ENCODE measurements at places on chromosomes 16 and 17.

GRCh38 chr16:29784157-29784556, 6.1 kb downstream of the ZG16 start:
- no peak for DNase-seq

- no peak for DNase-seq
Measured at GRCh38 chr16:85296859-85297660, 184.8 kb upstream of the CIBAR2 start.

- DNase-seq: no peak
Measured at GRCh38 chr16:88287219-88287618, 95.5 kb upstream of the ZNF469 start.

GRCh38 chr17:6109536-6109935, 39.4 kb downstream of the WSCD1 start:
- no peak for DNase-seq

GRCh38 chr17:58722274-58722673, 29.9 kb downstream of the RAD51C start:
- DNase-seq: no peak

- no peak for DNase-seq
Measured at GRCh38 chr16:3610698-3611145, 684 bp downstream of the SLX4 start.

DNA sequence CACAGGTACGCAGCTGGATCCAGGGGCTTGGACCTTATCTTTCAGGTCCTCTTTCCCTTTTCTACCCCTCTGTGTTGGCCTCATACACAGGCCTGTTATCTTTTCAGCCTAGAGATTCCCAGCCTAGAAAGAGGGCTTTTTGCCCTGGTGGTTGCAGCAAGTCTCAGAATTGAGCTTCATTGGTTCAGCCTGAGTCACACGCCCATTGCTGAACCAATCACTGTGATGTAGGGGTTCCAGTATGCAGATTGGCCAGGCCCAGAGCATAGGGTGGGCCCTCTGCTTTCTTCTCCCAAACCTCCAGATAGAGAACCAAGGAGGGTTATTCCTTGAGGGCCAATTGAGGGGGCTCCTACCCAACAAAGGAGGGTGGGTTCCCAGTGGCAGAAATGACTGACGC, 32.8 kb downstream of the GPT2 start:
- no peak for DNase-seq

DNA sequence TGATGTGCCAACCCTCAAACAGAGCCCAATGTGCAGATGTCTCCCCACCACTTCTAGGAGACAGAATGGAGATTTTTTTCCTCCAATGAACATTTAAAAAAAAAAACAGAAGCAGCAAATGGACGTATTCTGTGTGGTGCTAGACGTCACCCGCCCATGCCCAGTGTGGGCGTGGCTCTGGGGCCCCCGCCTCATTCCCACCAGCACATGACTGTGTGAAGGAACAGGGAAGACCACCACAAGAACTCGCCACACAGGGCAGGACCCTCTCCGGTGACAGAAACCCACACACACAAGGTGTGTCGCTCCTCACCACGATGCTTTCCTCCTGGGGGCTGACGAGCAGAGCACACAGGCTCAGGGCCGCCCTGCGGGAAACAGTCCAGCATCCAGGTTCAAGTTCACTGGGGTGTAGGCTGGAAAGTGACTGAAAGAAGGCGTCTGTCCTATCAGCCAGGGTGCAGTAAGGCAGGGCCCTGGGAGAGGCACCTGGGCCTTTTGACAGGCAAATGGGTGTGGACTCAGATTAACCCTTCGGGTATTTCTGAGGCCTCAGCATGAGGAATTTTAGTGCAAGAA, 53.5 kb downstream of the KLHDC4 start:
- DNase-seq: no peak

- no peak for DNase-seq
Measured at GRCh38 chr16:89956505-89957215, 8.1 kb downstream of the DEF8 start.

- DNase-seq: no peak
Measured at GRCh38 chr16:83215406-83216001, 588.7 kb downstream of the CDH13 start.

DNA sequence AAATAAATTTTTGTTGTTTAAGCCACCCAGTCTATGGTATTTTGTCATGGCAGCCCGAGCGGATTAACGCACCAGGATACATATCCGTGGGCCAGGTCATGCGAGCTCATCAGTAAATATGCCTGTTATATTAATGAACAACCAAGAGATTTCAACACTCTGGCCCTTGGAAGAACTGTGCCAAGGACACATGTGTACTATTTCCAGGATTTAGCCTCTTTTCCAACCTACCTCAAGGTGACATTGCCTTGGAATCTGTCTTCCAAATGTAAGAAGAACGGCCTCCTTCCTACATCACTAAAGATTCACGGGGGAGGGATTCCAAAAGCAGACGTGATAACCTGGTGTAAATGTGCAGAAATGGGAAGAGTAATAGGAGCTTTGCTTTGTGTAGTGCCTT, 72.8 kb upstream of the DYNLRB2 start:
- DNase-seq: no peak

GRCh38 chr16:75152635-75153034, 4.3 kb downstream of the ZFP1 start:
- DNase-seq: no peak

GRCh38 chr16:87100306-87101058, 216.7 kb downstream of the C16orf95 start:
- DNase-seq: no peak

DNA sequence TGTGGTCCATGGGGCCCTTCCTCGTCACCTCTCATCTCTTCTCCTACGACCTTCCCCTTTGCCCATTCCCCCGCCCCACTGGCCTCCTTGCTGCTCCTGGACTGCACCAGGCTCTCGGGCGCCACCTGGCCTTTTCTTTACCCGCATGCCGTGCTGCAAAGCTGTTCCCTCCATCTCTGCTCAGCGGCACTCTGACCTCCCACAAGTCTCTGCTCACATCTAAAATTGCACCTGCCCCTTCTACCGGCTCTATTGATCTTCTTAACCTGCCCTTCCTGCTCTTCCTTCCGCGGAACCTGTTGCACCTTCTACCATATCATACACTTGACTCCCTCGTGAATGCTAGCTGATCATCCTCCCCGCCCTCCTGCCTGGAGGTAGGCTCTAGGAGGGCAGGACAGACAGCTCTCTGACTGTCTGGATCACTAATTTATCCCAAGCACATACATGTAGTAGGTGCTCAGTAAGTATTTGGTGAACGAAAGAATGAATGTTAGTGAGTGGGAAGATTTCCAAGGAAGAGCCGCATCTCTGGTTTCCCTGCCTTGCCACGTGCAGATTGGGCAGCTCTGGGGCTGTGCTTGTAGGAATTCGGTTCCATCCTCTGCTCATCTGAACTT, 17.3 kb downstream of the DNAH17 start:
- no peak for DNase-seq

- DNase-seq: no peak
Measured at GRCh38 chr17:78674595-78675315, 97.6 kb upstream of the DNAH17 start.

GRCh38 chr16:13793841-13794409, 126.0 kb upstream of the ERCC4 start:
- no peak for DNase-seq

DNA sequence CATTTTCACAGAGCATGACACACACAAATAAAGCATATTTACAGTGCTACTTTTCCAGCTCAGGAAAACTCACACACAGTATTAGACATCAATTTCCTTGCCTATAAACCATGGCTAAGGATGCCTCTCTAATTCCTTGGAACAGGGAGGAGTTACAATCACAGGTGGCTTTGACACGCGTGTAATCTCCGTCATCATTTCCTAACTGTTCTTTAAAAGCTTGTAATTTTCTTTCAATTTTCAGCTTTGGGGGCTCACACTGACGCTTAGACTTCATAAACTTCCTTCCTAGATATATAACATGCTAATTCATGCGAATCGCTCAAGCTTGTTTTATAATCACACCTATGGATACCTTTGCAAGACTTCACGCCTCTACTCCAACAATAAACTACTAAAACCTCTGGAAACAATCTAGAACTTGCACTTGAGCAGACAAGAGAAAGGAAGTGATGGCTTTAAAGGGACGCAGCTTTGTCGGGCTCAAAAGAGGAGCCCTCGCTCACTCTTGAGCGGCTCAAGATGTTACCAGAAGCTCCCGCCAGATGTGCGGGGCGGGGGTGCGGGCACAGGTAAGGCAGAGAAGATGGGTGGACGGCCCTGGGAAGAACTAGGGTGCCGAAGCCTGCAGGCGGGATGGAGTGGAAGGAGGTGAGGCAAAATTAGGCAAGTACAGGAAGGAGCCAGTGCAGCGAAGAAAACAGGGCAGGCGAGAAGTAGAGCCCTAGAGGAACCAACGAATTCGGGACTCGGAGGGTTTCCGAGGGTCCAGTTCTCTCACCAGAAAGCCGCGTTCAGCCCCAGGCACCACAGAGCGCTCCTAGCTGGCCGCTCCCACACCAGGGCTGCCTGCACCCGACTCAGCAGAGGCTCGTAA, 631 bp downstream of the RETREG3 start:
- no peak for DNase-seq

DNA sequence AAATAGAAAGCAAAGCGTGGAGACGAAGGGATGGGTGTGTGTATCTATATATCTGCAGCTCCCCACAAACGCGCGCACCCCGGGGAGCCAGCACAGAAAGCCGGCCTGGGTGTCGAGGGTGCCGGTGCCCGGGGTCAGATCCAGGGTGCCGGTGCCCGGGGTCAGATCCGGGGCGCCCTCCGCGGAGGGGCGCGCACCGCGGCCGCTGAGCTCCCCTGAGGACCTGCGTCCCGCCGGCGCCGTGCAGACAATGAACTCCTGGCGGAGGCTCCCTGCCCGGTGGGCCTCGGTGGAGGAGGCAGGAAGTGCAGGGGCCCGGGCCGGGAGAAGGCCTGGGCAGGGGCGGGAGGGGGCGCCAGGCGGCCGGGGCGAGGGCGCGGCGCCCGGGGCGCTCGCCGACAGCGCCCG, 1.1 kb downstream of the ZNF423 start:
- no peak for DNase-seq

DNA sequence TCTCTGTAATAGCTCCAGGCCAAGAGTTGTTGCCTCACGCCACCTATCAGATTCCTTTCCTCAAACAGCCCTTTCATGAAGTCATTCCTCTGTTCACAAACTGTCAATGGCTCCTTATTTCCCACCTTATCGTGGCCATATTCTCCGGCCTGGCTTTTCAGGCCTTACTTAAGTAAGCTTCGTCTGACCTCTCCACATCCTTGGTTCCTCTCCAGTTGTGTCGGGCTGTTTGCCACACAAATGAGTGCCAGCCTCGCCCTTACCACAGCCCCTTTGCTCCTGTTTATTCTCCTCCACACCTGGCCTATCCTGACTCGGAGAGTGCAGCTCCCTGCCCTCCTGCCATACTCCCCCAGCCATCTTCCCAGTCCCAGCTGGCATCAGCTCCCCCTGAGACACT, 2.0 kb downstream of the TP53I13 start:
- no peak for DNase-seq

DNA sequence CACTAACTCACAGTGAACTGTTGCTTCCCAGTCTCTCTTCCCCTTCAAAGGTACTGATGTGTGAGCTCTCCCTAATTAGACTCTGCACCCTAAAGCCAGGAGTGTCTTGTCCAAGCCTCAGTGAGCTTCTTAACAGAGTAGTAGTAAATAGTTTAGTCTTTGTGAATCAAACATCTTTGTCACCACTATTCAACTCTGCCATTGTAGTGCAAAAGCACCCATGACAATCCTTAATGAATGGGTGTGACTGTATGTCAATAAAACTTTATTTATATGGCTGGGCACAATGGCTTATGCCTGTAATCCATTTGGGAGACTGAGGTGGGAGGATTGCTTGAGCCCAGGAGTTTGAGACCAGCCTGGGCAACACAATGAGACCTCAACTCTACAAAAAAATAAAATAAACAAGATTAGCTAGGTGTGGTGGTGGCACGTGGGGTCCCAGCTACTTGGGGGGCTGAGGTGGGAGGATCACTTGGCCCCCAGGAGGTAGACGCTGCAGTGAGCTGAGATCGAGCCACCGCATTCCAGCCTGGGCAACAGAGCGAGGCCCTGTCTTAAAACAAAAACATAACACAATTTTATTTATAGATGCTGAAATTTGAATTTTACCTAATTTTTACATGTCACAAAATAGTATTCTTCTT, 45.5 kb upstream of the TNRC6A start:
- no peak for DNase-seq

DNA sequence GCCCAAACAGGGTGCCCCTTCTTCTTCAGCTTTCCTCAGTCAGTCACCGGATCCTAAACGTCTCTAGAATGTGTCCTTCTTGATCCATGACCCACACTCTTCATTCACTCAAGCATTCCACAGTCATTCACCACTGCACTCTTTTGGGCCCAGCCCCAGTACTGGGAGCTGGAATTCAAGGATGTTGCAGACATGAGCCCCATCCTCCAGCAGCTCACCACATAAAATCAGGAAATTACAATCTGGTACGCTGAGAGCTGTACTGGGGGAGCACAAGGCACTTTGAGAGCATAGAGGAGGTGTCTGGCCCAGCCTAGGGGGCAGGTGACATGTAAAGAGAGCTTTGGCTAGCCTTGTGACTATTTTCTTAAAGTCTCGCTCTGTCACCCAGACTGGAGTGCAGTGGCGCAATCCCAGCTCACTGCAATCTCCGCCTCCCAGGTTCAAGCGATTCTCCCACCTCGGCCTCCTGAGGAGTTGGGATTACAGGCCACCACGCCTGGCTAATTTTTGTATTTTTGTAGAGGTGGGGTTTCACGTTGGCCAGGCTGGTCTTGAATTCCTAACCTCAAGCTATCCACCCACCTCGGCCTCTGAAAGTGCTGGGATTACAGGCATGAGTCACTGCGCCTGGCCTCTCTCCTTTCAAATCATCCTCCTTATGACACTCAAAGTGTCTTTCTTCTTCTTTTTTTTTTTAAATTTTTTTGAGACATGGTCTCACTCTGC, 18.7 kb downstream of the CES4A start:
- DNase-seq: no peak

- no peak for DNase-seq
Measured at GRCh38 chr16:19935694-19936093, 51.0 kb upstream of the GPRC5B start.

GRCh38 chr16:1290860-1291575, 18.4 kb upstream of the UBE2I start:
- DNase-seq: no peak
